Neural crest cell (in vitro differentiated cells): ENCODE measurements at places on chromosomes 13 and 19.

DNA sequence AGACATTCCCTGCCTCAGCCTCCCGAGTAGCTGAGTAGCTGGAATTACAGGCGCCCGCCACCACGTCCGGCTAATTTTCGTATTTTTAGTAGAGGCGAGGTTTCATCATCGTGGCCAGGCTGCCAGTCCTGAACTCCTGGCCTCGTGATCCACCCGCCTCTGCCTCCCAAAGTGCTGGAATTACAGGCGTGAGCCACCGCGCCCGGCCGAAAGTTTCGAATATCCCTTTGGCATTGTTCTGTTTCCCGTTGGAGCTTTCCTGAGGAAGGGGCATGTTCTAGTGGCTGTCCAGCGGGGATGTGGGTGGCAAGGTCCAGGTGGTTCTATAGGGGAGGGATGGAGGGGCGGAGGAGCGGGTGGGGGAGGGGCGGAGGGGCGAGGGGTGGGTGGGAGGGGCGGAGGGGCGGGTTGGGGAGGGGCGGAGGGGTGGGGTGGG, 2.1 kb upstream of the BSG start:
- DNase-seq: no peak

DNA sequence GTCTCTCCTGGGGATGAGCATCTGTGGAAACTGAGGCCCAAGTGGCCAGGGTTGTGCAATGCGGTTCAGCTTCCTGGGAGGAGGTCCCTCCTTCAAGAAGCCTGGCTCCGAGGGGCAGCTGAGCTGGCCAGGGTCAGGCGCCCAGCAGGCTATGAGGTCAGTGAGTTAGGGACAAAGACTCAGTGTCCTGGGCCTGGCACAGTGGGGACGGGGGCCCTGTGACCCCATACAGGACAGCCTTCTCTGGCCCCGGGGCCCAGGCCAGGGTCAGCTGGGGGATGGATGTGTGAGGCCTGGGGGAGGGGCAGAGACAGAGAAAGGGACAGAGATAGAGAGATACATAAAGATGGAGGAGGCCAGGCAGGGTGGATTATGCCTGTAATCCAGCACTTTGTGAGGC, 3.0 kb upstream of the IL12RB1 start:
- peak; percentile 23 for DNase-seq

DNA sequence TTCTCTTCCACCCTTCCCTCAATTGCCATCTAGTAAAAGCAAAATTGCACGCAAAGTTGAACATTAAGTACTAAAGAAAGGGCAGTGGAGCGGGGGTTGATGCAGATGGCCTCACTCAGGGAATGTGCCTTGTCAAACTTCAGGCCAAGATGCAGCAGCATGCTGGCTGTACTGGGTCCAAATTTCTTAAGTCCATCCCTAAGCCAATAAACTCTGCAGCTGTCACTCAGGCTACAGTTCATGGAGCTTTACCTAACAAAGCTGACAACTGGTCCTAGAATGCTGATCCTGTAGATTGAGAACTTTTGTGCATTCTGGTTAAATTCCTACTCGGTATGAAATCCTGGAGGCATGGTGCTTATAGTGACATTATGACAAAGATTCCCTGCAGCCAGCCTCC, 88.4 kb downstream of the FOXO1 start:
- no peak for DNase-seq

DNA sequence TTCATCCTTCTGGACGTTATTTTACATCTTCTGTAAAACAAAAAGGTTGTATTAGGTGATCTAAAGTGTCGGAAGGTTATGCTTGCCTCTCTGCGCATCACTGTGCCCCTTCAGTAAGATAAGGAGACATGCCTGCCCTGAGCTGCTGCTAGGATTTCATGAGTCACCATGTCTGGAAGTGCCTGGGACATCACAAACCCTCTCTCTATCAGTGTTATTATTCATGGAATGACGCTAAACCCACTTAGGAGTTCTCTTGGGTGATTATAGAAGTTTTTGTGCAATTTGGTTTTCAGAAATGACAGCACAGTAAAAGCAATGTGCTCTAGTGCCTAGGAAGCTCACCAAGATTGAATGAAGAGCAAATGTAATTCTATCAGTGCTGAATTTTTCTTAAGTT, 617.7 kb downstream of the DCT start:
- no peak for DNase-seq

- DNase-seq: no peak
Observed at GRCh38 chr13:66950666-66951065, 279.5 kb downstream of the PCDH9 start.

- no peak for DNase-seq
Observed at GRCh38 chr13:99124794-99125316, 75.8 kb upstream of the UBAC2 start.

DNA sequence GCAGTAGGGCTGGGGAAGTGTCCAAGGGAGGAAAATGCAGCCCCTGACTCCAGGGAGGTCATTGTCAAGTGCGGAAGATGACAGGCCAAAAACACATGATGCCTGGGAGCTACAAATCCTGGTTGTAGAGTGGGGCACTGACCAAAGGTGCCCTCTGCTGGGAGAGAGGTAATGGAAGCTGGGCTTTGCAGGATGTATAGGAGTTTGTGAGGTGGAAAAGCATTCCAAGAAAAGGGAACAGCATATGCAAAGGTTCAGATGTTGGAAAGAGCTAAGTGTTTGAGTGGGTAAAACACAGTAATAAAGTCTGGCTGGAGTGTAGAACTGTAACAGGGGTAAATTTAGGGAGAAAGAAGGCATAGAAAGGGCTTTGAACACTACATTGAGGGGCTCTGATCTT, 46.9 kb upstream of the PTPRS start:
- DNase-seq: no peak

DNA sequence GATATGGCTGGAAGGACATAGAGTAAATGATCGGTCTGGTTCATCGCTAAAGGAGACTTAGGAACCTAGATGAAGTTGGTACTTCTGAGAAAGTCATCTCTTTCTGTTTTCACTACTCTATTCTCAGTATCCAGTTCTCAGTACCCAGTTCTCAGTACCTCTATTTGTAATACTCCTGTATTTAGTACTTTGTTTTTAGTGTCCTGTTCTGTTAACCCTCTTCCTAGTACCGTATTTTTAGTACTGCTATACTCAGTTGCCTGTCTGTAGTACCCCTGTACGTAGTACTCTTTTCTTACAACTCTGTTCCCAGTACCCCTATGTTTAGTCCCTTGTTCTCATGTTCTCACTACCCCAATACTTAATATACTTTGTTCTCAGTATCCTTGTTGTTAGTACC, 1.2 kb downstream of the RFXAP start:
- no peak for DNase-seq

- no peak for DNase-seq
Observed at GRCh38 chr13:32883474-32883873, 132.7 kb upstream of the KL start.

- no peak for DNase-seq
Observed at GRCh38 chr19:964761-965694, 19.1 kb upstream of the WDR18 start.

DNA sequence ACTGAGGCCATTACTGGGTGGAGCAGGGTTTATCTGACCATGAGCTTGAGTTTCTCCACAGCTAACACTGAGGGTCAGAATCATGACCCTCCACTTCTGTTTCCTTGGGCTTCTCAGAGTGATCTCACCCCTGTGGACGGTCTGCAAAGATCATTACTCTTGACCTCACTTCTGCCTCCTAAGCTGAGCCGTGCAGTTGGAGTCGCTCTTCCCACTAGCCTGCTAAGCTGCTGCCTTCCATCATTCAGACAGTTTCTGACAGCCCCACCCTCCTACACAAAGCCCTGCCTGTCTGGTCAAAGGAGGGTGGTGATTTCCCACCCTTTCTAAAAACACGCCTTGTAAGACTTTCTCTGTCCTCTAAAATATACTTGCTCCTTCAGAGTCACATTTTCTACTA, 9.3 kb upstream of the FRY start:
- DNase-seq: no peak

GRCh38 chr13:59750860-59751259, 412.9 kb downstream of the DIAPH3 start:
- peak; percentile 52 for DNase-seq

DNA sequence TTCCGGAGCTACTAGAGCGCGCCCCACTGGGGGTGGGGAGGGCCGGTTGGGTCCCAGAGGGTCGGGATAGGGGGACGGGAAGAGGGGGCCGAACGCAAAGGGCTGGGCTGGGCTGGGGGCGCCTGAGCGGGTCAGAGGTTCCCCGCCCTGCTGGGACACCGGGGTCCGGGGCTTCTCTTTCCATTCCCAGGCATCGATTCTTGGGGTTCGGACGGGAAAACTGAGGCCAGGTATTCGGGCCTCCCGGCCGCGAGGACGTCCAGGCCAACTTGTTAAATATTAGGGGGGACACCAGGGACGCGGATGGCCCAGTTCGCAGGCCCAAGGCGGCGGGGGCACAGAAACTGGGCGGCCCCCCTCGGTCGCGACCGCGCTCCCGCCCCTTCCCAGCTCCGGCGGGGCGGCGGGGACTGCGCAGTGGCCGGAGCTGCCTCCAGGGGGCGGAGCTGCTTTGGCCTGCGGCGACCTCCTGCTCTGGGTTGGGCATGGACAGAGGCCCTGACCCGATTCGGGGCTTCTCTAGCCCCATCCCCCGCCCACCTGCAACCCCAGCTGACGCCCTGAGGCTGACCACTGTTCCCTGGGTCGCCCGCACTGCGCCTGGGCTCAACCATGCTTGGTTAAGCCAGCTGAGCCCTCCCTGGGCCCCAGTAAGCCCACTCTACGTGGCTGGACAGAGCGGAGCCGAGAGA, 1.2 kb upstream of the KLF16 start:
- peak; percentile 81 for DNase-seq

- DNase-seq: peak; percentile 52
Observed at GRCh38 chr19:5534787-5535586, 32.8 kb downstream of the TINCR start.

GRCh38 chr19:49677231-49677900, at the start of gene PRMT1:
Gene PRMT1, plus strand, starts transcription at chr19:49677271. Its CDS starts 10 bp downstream, at chr19:49677281.
- peak; percentile 51 for DNase-seq

- DNase-seq: no peak
Observed at GRCh38 chr13:40094056-40094455, 438.6 kb downstream of the COG6 start.

GRCh38 chr19:14085309-14085995, at the start of gene C19orf67:
Gene C19orf67, minus strand, starts transcription at chr19:14085783. Its CDS starts 156 bp downstream, at chr19:14085627.
- DNase-seq: no peak

GRCh38 chr13:110444226-110444653, 117.3 kb downstream of the RAB20 start:
- DNase-seq: no peak

GRCh38 chr13:24842549-24843274, 78.7 kb downstream of the RNF17 start:
- DNase-seq: no peak

- no peak for DNase-seq
Observed at GRCh38 chr13:80462037-80462436, 121.1 kb upstream of the SPRY2 start.

- DNase-seq: no peak
Observed at GRCh38 chr13:86862137-86862536, 809.0 kb upstream of the SLITRK5 start.

GRCh38 chr19:12899891-12900518, 9.0 kb downstream of the GCDH start:
- no peak for DNase-seq

DNA sequence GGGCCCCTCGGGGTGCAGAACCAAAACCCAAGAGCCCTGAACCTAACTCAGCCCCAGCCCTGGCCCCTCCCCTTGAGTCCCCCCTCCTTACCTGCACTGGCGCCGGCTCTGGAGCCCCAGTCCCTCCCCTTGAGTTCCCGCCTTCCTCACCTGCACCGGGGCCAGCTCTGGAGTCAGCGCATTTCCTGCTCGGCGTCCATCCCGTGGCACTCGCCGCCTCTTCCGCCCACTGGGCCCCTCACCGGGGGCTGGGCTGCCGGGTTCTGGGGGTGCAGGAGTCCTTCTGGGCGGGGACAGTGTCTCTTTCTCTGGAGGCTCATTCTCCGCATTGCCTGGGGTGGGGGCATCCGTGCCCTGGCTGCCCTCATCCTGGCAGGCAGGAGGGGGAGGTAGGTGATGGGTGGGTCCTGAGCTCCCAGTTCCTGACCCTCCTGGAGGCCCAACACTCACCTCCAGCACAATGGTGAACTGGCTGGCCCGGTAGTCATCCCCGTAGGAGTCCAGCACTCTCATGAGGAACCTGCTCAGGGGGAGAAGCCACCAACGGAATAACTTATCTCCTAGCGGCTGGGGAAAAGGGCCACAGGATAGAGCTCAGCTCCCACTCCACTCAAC, 5.3 kb downstream of the NDUFA3 start:
- no peak for DNase-seq

- no peak for DNase-seq
Observed at GRCh38 chr13:42615691-42616090, 41.7 kb downstream of the TNFSF11 start.

- DNase-seq: no peak
Observed at GRCh38 chr19:35181387-35181786, 26.9 kb downstream of the FXYD5 start.

DNA sequence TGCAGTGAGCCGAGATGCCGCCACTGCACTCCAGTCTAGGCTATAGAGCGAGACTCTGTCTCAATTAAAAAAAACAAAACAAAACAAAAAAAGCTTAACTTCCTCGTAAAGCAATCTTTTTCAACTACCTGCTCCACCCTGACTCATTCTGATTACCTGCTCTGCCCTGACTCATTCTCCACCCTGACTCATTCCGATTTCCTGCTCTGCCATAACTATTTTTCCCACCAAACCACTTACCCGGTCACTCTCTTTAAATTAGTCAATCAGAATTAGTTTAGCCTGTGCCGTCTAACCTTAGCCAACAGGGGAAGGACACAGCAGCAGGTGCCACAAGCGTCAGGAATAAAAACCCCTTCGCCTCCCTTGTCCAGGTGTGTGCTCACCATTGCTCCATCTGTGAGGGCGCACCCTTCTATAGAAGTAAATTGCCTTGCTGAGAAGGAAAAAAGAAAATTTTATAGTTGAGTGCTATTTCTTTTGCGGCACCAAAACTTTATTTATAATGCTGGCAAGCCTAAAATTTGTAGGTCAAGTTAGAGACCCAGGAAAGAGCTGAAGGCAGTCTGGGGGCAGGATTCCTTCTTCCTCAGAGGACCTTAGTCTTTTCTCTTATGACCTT, 1.7 kb upstream of the IFT88 start:
- no peak for DNase-seq

DNA sequence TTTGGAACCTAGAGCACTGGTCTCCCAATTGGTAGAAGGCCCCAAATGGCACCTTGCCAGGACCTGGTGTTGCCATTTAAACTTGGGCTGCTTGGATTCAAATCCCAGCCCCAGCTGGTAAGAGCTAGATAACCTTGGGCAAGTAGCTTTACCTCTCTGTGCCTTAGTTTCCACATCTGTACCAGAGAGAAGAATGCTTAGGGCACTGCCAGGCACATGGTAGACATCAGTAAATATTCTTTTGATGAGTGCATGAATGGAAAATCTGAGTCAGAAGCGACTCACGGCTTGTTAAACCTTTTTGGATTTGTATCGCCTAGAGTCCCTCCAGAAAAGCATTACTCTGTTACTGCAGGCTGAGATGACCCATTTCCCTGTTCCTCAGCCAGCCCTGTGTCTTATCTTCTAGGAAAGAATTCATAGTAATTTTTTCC, 90.9 kb downstream of the SIPA1L3 start:
- no peak for DNase-seq
